ENCODE measurements at places on chromosomes 3 and 15. TPM values are rescaled to one million over a fixed set of nuclear protein-coding genes. Genes with fewer than 3 reads are reported as not detected.

IL17RC gene
- total RNA-seq: 36.9 TPM

ETV5 gene
- 6.7 TPM for total RNA-seq

LEKR1 gene
- 0.15 TPM for total RNA-seq

OR5H14 gene
- total RNA-seq: not detected

CCR1 gene
- total RNA-seq: 8.6 TPM

ARGFX gene
- total RNA-seq: not detected

HDC gene
- total RNA-seq: 4.4 TPM

ENTPD3 gene
- total RNA-seq: 9.7 TPM

GABRB3 gene
- 0.67 TPM for total RNA-seq

GOLGA8J gene
- not detected for total RNA-seq

PARP9 gene
- total RNA-seq: 16.6 TPM

CCDC13 gene
- 1.3 TPM for total RNA-seq

GRM2 gene
- total RNA-seq: 0.04 TPM

CORO2B gene
- not detected for total RNA-seq

SLC28A1 gene
- not detected for total RNA-seq

HRG gene
- not detected for total RNA-seq

All from esophagus squamous epithelium (tissue), 5 donors.